Activated CD4-positive, alpha-beta T cell treated with anti-CD3 and anti-CD28 coated beads, Interleukin-2, Interleukin-4, amounts not matched to agents 100 ng/mL and 50 ng/mL, durations not matched to agents 16 hours and 8 hours (primary cell): ENCODE measurements at places on chromosomes 11 and 22.
A peak's percentile ranks its signal among the peaks of the same experiment; 100 is the strongest.

- DNase-seq = no peak
Observed at GRCh38 chr11:47981667-47982404, 1.5 kb downstream of the PTPRJ start.

DNA sequence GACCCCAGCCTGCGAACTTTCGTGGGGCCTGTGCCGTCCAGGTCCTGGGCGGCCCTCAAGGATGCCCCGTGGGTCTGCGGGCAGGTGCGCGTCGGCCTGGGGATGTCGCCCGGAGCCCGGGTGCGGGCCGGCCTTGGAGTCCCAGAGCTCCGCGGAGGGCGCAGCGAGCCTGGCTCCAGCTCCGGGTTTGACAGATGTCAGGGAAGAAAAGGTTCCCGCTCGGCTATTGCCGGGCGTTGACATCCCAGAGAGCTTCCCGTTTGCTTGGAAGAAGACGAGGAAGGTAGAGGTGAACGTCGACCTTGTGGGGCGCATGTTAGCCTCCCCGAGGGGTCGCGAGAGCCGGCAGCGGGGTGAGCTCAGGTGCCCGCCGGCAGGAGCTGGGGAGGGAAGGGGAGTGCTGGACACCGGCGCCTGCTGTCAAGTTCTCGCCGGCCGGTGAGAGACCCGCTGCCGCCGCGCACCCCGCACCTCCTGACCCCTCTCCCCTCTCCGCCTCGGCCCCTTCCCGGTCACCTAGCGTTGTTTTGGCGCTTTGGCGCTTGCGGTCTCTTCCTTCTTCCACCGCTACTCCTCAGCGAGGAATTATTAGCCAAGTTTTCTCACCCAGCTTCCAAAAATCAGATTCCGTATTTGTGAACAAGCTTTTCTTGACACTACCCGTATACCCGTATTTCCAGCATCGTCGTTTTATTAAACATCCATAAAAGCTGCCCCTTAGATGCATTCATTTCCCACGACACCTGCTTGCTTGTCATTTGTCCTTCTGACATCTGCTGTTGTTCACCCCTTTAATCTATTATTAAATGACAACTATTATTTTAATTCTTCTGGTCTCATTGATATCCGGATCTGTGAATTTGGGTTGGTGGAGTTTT is 1.3 kb downstream of the BMAL1 start:
- no peak for DNase-seq

DNA sequence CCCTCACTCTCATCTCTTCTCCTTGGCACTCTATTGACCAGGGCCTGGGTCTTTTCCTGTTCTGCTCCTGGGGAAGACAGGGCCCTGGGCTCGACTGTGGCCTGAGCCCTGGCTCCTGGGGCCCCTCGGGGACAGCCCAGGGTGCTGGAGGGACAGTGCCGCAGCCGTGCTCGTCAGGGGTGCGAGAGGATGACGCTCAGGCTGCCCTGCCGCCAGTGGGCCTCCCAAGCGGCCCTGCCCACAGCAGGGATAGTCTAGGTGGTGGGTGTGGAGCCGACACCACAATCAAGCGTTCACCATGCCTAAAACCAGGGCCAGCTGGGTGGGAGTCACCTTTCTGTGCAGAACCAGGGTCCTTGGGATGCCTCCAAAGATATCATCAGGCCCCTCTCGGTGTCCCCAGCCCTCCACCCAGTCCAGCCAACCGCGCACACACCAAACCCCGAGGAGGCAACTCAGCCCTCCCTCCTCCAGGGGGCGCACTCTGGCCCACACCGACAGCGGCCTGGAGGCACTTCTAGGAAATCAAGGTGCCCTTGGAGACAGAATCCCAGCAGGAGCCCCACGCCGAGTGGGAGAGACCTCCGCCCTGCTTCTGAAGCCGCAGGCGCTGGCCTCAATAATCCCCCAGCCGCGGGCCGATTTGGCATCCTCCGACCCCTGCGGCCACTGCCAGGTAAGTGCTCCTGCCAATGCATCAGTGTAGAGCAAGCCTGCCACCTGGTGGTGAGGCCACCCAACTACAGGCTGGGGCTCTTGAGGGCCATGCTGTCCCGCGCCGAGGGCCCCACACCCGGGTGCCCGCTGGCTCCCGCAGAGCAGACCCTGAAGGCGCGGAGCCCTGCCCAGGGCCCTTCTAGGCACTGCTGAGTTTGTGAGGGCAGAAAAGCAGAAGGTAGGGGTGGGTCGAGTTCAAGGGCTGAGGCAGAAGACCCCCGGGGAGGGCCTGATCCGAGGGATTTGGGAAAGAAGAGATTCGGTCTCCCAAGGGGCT is 496.4 kb downstream of the BUD13 start:
- peak; percentile 79 for DNase-seq

- no peak for DNase-seq
Observed at GRCh38 chr11:16335236-16335962, 20.9 kb downstream of the SOX6 start.

DNA sequence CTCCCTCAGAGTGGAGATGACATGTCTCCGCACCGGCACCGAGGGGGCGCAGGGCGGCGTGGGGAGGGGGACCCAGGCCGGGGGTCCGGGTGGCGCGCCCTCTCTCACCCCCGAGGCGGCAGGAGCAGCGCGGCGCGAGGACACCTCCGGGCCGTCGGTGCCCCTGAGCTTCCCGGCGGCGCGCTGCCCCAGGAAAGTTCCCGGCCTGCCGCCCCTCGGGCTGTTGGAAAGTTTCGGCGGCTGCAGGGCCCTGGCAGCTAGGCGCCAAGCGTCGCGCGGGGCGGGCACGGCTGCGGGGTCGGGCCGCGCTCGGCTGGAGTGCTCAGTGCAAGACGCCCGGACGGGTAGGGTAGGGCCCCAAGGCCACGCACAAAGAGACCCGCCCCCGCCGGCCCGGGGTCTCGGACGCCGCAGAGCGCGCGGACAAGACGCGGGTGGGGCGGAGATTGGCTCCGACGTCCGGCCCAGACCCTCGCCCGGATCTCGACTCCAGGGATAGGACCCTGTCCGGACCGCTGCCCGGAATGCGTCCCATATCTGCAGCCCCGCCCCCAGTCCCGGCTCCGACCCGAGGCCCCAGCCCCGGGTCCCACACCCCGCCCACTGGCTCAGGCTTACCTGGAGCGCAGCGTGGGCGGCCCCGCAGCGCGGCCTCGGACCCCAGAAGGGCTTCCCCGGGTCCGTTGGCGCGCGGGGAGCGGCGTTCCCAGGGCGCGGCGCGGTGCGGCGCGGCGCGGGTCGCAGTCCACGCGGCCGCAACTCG is 471 bp downstream of the ARVCF start:
- no peak for DNase-seq

GRCh38 chr11:64098318-64098831 is 62.6 kb downstream of the FLRT1 start:
- DNase-seq = no peak

GRCh38 chr11:104892723-104893511 is 5.3 kb downstream of the CASP12 start:
- DNase-seq = no peak

- no peak for DNase-seq
Observed at GRCh38 chr11:57278721-57279095, 41.7 kb upstream of the APLNR start.

DNA sequence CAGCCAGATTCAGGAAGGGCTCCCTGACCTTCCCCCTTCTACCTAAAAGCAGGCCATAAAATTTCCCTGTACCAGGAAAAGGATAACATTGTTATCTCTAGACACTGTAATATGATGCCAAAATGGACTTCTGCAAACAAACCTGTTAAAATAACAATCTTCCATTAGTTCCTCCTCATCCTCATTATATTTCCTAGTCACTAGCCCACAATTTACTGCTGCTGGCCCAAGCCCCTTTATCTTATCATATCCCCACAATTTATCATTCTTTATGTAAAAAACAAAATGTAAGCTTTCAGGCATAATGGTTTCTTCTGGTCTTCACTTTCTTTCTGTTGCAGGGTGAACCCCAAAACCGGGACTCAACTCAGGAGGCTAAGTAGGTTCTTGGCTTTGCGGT is 1132.1 kb upstream of the CNTN5 start:
- DNase-seq = no peak

GRCh38 chr11:75263944-75264349 is 23.4 kb downstream of the TPBGL start:
- peak; percentile 13 for DNase-seq

DNA sequence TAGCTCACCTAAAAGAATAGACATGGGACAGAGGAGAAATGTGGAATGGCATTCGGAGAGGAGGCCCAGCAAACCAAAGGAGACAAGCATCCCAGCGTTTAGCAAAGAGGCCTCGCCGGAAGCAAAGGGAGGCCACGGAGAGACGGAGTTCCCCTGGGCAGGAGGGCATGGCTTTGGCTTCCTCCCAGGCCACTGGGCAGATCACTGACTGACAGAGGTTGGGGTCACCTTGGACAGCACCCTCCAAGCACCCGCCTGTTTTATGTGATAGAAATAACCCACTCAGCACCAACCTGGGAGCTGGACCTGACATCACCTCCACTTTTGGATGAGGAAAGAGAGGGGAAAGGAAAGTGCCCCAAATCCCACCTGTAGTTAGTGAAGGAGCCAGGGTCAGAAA is 434.1 kb downstream of the BRD1 start:
- no peak for DNase-seq

- no peak for DNase-seq
Observed at GRCh38 chr11:113778111-113778910, 1.3 kb upstream of the CLDN25 start.

DNA sequence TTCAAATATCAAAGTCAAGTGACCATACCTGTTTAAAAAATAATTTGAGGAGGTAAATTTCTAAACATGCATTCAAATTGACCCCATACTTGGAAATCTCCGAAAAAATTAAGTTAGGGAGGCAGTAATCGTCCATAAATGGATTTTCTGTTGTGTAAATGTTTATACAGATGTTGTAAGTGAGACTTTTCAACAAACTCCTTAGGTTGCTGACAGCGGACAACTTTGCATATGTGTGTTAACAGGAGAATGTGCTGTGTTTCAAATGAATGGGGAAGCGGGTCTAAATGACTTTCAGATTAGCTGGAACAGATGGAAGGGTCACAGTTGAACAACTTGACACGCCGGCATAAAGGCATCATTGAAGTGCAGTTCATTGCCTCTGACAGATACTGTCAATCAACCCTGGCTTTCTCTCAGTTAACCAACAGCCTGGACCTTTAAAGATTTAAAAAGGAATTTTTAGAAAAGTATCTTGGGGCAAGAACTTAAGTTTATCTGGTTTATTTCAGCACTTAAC is 98.2 kb upstream of the DBX1 start:
- no peak for DNase-seq

DNA sequence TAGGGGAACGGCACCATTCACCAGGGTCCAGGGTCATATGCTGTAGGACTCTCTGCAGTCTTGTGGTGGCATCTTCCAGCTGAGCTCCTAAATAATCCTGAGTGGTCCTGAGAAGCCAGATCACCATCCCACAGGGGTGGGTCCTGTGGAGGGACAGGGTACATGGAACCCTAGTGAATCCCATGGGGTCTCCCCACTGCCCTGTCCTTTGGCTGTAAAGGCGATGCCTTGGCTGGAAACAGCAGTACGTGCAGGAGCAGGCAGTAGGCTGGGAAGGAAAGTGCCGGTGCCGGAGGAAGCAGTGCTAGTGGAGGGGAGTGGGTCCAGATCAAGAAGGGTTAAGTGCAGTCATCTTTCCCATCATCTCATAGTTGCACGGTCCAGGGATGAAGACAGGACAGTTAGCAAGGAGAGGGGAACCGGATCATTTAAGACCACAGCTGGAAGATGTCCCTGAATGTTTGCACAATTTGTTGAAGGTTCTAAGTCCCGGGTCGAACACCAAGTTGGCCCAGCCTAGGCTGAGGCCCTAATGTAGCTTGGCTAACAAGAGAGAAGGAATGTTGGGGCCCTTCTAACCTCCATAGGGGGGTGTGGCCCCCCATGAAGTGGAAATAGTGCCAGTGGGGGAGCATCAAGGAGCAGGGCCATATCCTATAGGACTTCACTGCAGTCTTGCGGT is 18.1 kb downstream of the TSPAN32 start:
- no peak for DNase-seq

DNA sequence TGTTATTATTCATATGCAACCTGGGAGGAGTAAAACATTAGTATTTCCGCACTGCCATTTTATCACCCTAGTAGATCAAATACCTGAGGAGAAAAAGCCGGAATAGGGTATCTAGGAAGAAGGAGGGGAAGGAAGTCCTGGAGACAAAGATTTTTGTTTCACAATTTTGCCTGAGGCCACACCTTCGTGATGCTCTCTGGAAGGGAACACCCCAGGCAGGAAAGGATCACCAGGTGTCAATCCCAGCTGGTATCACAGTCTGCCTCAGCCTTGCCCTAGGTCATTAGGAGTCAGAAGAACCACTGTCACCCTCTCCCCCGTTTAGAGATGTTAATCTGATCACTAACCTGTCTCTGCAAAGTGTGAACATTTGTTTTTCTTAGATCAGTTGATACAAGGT is 35.4 kb upstream of the IGSF9B start:
- DNase-seq = no peak

GRCh38 chr22:37457093-37457893 is 28.9 kb downstream of the MFNG start:
- peak; percentile 82 for DNase-seq

GRCh38 chr22:20834725-20835124 is 23.9 kb downstream of the PI4KA start:
- no peak for DNase-seq

GRCh38 chr11:125517116-125517770 is 21.2 kb upstream of the FEZ1 start:
- DNase-seq = no peak

DNA sequence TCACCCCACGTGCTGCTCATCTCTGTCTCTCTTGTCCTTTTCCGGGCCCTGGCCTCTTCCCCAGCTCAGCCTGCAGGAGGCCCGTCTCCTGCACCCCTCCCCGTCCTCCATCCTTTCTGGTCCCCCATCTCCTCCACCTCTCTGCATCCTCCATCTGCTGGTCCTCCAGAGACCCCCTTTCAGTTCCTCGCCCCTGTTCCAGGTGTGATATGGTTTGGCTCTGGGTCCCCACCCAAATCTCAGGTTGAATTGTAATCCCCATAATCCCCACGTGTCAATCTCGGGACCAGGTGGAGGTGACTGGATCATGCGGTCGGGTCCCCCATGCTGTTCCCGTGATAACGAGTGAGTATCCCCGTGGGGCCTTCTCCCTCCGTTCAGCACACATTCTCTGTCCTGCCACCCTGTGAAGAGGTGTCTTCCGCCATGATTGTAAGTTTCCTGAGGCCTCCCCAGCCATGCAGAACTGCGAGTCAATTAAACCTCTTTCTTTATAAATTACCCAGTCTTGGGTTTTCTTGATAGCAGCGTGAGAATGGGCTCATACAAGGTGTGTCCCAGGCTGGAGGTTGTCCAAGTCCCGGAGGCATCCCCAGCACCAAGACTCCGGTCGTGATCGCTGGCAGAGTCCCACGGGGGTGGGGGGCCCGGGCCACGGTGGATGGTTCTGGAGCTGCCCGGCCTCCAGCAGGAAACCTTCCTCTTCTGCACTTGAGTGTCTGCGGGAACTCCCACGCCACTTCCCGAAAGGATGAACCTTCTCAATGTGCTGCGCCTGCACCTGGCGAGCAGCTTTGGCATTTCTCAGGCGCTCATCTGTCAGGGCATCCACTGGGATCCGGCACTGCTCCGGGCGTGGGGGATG is 29.0 kb upstream of the TOLLIP start:
- DNase-seq = no peak
